ENCODE measurements at places on chromosomes 7 and 10.
A peak's percentile ranks its signal among the peaks of the same experiment; 100 is the strongest.

GRCh38 chr10:11140963-11141362, 123.3 kb downstream of the CELF2 start:
- DNase-seq, result no peak

- no peak for DNase-seq
Observed at GRCh38 chr7:2019711-2020511, 212.8 kb downstream of the MAD1L1 start.

DNA sequence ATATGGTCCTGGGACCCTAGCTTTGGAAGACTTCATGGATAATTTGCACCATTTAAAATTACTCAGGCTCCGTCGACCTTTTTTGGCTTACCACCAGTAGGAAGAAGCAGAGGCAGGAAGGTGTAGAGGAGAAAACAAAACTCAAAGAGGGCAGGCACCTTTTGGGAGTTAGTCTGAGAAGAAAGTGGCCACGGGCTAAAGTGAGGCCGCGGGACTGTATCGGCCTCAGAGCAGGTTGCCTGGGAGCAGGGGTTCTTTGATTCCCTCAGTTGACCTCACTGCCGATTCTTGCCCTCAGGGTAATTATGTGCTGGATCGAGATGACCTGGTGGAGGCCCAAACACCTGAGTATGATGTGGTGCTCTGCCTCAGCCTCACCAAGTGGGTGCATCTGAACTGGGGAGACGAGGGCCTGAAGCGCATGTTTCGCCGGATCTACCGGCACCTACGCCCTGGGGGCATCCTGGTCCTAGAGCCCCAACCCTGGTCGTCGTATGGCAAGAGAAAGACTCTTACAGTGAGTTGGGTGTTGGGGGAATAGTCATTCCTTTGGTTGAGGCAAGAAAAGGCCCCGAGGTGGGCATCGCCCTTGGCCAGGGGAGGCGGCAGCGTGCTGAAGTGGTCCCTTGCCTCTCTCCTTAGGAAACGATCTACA, 3.1 kb downstream of the MEPCE start:
- no peak for DNase-seq

DNA sequence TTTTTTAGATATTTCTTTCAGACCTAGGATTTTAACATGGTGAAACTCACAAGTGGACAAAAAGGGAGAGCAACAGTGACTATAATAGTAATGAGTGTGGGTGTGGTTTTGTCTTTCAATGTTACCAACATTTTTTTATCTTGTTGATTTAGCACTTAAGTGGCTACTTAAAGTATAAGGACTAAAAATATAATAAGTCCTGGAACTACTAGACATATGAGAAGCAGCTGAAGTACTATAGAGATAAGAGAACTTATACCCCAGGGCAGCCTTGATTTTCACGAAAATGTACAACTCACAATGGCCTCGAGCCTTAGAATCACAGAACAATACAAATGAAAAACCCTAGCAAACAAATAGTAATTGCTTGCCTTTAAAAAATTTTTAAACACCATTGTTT, 1151.8 kb downstream of the TYW1 start:
- DNase-seq, result no peak

- DNase-seq, result no peak
Observed at GRCh38 chr10:132412316-132413192, 15.6 kb downstream of the PWWP2B start.

DNA sequence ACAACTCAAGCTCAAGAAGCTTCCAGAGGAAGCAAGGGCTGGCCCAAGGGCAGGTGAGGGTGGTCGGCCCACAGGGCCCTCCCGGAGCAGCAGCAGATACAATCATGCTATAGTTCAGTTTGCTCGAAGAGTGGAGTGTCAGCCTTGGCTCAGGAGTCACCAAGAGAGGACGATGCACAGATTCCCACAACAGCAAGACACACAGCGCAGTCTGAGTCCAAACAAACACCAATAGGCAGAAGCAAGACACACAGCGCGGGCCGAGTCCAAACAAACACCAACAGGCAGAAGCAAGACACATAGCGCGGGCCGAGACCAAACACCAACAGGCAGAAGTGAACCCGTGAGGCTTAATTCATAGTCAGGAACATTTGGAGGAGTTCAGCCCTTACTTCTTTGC, 138.4 kb downstream of the PTPRN2 start:
- no peak for DNase-seq

DNA sequence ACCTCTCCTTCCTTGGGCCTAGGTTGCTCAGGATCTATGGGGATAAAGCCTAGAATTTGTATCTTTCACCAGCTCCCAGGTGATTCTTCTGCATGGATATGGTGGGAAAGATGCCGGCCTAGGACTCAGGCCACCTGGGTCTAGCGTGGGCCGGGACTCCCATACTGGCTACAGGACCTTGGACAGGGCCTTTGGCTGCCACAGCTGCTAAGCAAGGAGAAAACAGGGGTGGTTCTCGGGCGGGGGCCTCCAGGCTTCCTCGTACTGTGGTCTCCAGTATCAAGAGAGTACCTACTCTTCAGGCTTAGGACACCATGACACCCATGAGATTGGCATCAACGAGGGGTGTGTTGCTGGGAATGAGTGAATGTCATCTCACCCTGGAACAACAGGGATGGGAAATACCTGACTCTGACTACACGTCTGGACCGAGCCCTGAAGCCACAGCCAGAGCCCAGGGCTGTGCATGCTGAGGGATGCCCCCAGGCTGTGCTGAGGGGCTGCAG, 120.3 kb upstream of the ADAM12 start:
- no peak for DNase-seq

DNA sequence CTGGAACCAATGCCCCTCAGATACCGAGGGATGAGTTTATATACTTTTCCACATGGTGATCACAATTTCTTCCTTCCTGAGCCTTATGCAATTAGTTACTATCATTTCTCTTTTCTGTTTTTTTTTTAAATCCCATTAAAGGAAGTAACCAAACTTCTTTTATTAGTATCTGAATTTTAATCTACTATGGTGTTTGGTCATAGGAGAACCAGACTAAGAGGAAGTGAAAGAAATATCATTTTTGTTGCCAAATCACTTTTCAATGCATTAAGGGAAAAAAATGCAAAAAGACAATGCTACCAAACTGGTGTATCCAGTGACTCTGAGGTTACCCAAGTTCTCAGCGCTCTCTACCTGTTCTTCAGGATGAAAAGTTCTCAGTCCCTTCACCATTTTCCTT, 167.7 kb downstream of the NXPH1 start:
- no peak for DNase-seq

- DNase-seq, result no peak
Observed at GRCh38 chr10:6242089-6242488, 39.4 kb downstream of the PFKFB3 start.

GRCh38 chr7:143265017-143265693, 1.9 kb downstream of the GSTK1 start:
- no peak for DNase-seq

DNA sequence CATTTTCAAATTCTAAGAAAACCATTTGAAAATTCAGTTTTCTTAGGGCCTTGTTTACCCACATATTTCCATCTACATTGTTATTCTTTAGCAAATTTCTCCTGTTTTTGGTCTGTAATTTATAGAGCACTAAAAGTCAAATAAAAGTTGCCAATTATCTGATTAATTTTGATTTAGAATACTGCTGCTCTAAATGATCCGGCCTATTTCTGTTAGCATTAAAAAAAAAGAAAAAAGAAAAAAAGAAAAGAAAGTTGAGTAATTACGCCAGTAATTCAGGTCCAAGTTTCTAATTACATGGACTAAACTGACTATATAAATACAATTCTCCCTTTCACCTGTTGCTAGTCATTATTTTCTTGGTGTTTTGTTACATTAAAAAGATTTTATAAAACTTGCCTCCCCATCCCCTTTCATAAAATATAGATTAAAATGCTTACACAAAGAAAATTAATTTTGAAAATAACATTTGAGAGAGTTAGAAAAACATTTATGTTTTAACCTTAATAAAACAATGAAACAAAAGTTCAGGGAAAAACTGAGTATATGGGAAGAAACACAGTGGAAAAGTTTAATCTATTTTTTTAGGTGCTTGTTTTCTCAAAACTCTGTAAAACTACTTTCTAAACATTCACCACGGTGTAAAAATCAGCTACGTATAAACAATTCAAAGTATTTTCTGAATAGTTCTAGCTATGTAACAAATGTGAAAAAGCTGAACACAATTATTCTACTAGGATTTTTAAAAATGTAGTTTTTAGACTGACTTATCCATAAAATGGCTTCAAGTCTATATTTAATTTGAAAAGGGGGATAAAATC, 6.8 kb upstream of the COMMD3 start:
- no peak for DNase-seq

GRCh38 chr7:25968205-25968993, 183.6 kb upstream of the NFE2L3 start:
- DNase-seq, result peak; percentile 24

- DNase-seq, result no peak
Observed at GRCh38 chr10:108180878-108181277, 1016.4 kb upstream of the SORCS1 start.

DNA sequence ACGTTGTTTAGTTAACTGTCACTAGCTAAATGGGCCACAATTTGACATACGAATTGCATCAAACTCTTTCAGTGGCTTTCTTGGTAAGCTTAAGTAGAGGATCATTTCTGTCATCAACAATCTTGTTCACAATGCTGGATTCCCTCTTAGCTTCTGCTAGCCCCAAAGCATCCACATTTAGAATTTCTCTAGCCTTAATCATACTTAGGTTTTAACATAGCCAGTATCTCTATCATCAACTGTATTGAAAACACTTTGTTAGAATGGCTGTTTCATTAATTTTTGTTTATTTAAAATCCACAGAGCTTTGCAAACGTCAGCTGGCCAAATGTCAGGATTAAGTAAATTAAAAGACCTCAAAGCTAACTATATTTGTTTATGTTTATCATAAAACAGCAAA, 41.1 kb downstream of the ABRAXAS2 start:
- no peak for DNase-seq

DNA sequence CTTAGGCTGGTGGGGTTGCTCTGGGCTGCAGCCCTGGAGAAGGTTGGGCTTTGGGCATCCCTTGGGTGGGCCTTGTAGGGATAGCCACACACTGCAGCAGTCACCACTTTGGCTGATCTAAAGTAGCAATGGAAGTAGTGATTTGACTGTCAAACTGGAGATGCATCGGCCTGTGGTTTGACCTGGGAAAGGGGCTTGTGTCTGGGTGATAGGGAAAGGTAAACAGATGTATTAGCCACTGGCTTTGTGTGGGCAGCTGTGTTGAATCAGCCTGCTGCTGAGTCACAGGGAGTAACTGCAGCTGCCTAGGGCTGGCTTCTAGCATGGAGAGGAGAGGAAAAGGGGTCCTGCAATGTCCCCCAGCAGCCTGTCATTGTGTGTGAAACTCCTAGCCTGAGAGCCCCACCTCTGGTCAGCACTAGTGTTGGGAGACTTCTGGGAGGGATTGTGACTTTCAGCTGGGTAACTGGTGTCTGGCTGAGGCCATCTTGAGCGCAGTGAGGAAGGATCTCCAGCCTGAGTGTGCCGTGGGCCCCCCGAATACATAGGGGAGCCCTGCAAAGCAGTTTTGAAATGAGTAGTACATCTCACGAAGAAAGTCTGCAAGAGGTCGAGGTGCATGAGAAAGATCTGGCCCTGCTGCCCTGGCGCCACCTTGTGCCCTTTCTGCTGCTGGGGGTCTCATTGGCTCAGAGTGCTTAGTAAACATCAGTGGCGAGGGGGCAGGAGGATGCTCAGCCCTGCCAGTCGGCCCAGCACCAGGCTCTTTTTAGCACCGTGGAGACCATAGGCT, 117.3 kb downstream of the FANK1 start:
- DNase-seq, result no peak

DNA sequence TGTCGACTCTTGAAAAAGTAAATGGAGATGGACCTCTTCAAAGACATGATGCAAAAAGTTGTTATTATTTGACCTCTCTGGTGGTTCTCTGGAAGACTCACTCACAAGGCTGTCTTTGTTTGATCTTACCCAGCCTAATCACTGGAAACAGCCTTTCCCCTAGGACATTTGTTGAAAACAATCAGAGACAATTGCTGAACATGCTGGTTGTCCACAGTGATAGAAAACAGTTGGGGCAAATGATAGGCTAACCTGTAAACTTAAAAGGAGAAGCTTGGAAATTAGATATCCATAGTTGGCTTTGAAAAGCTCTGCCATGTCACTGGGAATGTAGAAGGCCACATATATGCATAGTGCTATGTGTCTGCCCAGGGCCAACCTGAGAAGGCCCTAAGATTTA, 22.9 kb upstream of the TES start:
- no peak for DNase-seq

DNA sequence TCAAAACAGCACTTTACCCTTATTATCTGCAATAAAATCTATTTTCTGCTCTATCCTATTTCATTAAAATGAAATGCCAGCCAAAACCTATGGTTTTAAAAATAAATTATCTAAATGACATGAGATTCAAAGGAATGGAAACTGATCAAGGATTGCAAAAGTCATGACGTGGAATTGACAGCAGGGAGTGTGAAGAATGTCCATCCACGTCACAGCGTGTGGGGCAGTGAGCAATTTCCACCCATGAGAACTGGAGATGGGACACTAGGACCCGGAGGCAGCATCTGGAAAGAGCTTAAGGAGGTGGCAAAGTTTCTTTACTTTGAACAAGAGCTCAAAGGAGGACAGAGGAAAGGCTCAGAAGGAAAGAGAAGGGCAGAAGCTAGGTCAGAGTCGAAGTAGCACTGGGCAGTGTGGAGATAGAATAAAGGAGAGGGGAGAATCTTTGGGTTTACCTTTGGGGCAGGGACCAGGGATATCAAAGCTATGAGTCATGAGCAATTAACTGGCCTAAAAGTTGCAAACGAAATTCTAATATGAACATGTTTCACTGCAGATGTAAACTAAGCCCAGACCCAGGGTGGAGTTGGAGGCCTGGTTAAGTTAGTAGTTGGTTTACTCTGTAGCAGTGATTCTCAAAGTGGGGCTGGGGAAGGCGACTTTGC, 24.9 kb upstream of the STK17A start:
- DNase-seq, result no peak

DNA sequence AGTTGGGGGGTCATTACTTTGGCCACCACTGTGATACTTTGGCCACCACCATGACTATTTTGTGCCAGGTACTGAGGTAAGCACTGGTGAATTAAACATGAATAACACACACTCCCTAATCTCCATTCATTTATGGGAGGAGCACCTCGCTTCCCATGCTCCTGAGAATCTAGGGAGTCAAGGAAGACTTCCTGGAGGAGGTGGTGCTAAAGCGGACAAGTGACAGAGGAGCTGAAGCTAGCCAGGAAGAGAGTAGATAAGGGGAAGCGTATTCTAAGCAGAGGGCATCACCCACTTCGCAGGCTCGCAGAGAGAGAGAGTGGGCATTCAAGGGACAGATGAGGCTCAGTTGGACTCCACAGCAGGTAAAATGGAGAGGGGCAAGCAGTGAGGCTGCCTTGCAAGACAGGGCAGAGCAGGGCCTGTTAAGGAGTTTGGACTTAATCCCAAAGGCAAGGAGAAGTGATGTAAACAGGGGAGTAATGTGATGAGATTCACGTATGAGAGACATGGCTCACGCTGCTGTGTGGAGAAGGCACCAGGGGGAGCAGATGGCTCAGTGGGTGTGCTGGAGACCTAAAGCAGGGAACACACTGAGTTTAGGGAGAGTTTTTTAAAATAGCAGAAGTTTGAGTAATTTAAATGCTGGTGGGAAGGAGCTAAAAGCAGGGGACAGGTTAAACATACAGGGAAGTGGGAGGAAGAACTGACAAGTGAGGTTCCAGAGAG, 21.3 kb upstream of the TMEM248 start:
- no peak for DNase-seq
